ENCODE measurements at places on chromosomes 12 and 14. TPM values are rescaled to one million over a fixed set of nuclear protein-coding genes. Genes with fewer than 3 reads are reported as not detected.

GRCh38 chr14:51507511-51507905 is 144.2 kb upstream of the FRMD6 start:
- no peak for DNase-seq

GRCh38 chr12:14327711-14328110 is 37.8 kb upstream of the ATF7IP start:
- no peak for DNase-seq

GRCh38 chr12:94793191-94793595 is 142.8 kb upstream of the TMCC3 start:
- DNase-seq: no peak

DNA sequence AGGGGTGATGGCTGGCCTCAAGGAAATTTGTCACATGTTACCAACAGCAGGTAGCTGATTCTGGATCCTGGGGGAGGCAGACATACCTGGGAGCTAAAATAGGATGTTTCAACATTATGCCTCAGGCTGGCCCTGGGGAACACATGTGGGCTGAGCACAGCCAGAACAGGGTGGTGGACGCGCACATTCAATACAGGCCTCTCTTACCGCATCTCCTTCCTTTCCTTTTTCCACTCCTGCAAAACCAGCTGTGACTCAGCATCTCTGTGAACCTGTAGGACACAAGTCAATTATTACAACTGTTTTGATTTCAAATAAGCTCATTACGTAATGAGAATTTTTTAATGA is 61.0 kb downstream of the NT5DC3 start:
- no peak for DNase-seq

GRCh38 chr12:47302111-47302671 is 222.4 kb upstream of the AMIGO2 start:
- DNase-seq: no peak

DNA sequence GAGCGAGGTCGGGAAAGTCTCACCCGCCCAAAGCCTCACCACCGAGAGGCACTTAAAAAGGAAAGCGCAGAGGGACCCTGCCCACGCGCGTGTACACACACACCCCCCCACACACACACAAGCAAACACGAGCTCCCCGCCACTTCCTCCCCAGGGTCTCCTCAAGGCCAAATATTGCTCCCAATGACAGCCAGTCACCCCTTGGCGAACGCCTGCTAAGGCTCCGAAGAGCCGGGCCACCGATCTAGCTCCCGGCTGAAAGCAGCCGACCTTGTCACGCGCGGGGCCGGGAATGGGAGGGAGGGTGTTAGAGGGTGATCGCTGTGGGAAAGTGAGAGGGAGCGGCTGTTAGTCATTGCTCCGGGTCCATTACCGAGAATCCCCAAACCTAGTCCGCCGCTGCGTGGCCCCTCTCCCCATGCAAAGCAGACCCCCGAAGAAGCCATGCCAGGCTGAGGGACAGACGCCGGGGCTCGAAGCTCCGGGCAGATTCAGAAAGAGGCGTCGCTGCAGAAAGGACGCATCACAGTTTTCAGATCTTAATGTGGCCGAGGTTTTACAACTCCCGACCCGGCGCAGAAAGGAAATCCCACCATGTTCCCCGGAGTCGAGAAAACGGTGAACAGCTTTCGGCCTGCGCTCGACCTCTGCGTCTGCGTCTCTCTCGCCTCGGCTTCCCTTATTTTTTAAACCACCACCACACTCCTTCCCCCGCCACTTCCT is 2.6 kb downstream of the BMP4 start:
- no peak for DNase-seq

DNA sequence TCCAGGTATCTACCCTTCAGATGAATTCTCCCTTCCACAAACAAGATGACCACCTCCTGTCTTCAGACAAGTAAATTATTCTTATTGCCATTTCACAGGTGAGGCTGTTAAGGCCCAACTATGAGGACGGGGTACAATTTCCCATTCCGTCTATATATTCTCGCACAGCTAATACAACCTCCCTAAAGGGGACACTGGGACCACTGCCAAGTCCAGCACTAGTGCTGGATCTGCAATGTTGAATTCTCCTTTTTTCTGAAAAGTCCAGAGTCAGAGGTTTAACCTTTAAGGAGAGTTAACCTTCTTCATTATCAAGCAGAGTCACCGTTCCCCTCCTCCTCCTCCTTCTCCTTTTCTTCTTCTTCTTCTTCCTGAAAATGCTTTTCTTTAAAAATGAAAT is 130.4 kb upstream of the PARP11 start:
- DNase-seq: no peak

DNA sequence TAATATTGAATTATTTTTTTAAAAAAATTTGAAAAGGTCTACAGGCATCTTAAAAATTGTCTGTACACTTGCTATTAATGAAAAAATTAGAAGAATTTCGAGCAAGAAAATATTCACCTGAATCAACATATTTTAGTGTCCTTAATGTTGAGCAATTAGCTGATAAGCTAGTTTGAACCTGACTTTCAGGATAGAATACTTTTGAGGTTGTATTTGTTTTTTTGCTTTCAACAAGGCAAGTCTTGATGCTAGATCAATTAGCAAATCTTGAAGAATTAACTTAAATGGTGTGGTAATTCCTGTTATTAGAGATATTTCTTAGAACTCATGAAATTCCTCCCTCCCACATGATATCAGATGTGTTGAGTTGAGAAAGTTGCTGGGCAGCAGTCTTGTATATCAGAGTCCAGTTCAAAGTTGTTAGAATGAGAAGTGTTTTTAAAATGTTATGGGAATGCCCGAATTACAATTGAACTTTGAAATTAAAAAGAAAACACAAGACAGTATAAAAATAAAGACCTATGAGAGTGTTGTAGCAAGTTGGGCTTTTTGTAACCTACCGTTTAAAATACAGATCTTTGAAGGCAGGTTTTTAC is 119.2 kb downstream of the TRMT5 start:
- DNase-seq: no peak

DNA sequence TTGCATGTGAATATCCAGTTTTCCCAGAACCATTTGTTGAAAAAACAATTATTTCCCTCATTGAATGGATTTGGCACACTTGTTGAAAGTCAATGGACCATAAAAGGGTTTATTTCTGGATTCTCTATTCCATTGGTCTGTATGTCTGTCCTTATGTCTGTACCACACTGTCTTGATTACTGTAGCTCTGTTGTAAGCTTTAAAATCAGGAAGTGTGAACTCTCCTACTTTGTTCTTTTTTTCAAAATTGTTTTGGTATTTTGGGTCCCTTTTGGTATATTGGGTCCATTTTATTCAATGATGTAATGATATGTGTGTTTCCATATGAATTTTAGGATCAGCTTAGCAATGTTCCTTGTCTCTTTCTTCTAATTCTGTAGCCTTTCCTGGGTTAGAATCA is 64.8 kb downstream of the PPP2R5C start:
- DNase-seq: no peak

GRCh38 chr12:57416039-57416996 is 14.5 kb downstream of the R3HDM2 start:
- no peak for DNase-seq

- no peak for DNase-seq
Observed at GRCh38 chr14:61394542-61394941, 73.2 kb downstream of the PRKCH start.

DNA sequence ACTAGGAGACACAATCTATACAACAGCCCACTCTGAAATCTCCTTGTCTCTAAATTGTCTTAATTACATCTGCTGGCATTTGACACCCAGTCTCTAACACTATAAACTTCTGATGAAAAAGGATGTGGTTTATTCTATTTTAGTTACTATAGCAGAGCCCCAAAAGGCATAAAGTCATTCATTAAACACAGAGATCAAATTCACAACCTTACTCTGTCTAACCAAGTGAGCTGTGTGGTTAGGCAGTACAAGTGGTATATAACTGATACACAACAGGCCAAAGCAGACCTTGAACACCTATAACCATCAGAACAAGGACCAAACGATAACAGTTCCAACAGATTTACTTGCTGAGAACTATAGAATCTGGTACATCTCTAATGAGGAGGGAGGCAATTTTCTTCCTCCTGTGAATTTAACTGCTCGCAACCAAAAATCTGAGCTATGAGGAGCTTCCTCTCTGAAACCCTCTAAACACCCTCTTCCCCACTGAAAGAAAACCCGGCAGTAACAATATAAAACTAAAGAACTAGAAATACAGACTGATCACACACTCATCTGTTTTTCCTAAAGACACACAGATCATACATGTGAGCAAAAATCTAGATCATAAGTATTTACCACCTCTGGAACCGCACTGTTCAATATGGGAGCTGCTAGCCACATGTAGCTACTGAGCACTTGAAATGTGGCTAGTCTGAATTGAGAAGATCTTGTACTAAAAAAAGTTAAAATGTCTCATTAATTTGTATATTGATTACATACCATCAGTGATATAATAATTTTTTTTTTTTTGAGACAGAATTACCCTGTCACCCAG is 17.7 kb downstream of the SPPL3 start:
- no peak for DNase-seq

DNA sequence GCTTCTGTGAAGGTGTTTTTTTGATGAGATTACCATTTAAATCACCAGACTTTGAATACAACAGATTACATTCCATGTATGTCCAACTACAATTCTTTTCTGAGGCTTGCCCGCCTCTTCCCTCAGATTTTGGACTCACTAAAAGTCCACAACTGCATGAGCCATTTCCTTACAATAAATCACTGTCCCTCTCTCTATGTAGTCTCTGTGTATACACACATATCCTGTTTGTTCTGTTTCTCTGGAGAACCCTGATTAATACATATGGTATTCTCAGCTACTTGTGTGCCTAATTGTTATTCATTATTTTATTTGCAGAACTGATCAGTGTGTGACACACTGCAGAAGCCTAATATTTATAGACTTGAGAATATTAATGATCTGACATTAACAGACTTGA is 2.4 kb upstream of the MIPOL1 start:
- no peak for DNase-seq

GRCh38 chr12:92649511-92650227 is 53.1 kb upstream of the PLEKHG7 start:
- peak; percentile 82 for DNase-seq

TAS2R7 gene
- not detected for total RNA-seq

SLC7A8 gene
- total RNA-seq: 1.1 TPM

DNA sequence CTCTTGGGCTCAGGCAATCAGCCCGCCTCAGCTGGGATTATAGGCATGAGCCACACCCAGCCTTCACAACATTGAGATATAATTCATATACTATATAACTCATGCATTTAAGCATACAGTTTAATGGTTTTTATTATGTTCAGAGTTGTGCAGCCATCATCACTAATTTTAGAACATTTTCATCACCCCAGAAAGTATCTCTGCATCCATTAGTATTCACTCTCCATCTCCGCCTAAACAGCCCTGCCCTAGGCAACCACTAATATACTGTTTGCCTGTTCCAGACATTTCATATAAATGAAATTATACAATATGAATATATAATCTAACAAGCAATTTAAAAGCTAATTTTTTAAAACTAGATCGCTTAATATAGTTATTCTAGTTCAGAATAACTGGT is 34.7 kb downstream of the TBK1 start:
- no peak for DNase-seq

GPRC5D gene
- total RNA-seq: not detected

DNA sequence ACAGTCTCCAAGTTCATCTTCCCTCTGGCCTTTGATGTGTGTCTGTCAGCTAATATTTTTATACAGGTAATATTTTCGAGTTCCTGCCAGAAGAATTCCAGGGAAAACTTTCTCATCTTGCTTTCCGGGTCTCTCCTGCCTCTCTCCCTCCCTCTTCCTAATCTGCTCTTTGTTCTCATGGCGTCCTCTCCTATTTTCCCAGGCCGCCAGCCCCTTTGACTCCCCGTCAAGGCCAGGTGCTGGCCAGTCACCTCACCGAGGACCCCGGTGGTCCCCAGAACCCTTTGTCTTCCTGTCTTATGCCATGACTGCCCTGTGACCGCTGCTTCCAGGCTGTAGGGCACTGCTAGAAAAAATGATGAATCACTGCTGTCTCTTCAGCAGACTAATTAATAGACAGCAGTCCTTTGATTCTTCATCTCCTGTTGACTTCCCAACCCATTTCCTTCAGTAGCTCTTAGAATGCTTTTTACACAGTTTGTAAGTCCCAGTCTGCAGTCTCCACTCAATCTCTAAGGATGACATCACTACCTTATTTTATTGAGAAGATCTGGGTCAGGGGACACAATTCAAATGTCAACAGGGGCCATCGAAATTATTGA is 40.7 kb downstream of the PPFIBP1 start:
- no peak for DNase-seq

TMPRSS12 gene
- total RNA-seq: not detected

C1S gene
- 21.9 TPM for total RNA-seq

- DNase-seq: no peak
Observed at GRCh38 chr14:70789361-70789760, 20.0 kb downstream of the MAP3K9 start.

DNA sequence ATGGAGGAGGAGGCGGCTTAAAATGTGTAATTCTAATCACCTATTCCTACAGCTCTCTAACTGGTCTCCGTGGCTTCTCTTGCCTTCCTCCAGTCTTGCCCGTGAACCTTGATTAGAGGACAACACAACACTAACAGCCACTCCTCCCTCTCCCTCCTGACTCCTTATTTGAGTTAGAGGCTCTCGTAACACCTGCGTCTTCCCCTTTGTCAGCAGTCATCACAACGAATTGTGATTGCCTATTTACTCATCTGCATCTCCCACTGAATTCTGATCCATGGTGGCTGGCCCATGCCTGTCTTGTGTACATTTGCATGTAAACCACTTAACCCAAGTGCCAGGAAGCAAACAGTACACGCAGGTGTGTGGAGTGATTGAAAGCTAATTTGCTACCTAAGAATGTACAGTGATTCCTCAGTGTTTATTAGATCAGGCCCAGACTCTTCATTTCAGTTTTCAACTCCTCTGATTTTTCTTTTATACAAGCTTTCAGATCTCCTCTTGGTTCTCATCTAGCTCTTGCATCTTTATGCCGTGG is 154.5 kb downstream of the MON2 start:
- no peak for DNase-seq

- no peak for DNase-seq
Observed at GRCh38 chr14:77988096-77988870, 181.9 kb upstream of the NRXN3 start.

- no peak for DNase-seq
Observed at GRCh38 chr12:31903025-31903424, 56.2 kb upstream of the RESF1 start.

DNA sequence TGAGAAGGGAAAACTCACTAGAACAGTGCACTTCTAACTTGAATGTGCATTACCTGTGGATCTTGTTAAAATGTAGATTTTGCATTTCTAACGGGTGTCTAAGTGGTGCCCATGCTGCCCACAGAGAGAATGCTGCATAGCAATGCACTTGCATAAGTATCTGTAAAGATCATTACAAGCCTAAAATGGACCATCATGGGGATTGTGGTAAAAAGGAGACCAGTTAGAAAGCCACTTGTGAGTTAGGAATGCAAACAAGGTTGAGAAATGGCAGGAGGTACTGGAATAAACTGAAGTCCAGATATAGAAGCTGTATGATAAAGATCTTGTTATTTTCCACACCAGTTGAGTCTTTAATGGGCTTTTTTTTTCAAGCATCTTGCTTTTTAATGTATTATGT is 18.8 kb downstream of the AVPR1A start:
- DNase-seq: no peak

CCDC197 gene
- not detected for total RNA-seq

GRCh38 chr12:124321556-124322270 is 26.8 kb downstream of the RFLNA start:
- no peak for DNase-seq

GRCh38 chr12:55935738-55936151 is 4.8 kb downstream of the DGKA start:
- DNase-seq: no peak

- DNase-seq: no peak
Observed at GRCh38 chr12:30015631-30016337, 232.0 kb upstream of the TMTC1 start.

TPPP2 gene
- total RNA-seq: not detected

All from NCI-H460 (cell line).